ENCODE measurements at places on chromosomes 12 and 14. TPM values are rescaled to one million over a fixed set of nuclear protein-coding genes. Genes with fewer than 3 reads are reported as not detected.

- DNase-seq, result peak; percentile 5
Observed at GRCh38 chr12:114852976-114853529, 169.1 kb upstream of the TBX3 start.

GRCh38 chr12:1093166-1093751, 102.2 kb downstream of the ERC1 start:
- no peak for DNase-seq

RIMBP2 gene
- not detected for total RNA-seq

DNA sequence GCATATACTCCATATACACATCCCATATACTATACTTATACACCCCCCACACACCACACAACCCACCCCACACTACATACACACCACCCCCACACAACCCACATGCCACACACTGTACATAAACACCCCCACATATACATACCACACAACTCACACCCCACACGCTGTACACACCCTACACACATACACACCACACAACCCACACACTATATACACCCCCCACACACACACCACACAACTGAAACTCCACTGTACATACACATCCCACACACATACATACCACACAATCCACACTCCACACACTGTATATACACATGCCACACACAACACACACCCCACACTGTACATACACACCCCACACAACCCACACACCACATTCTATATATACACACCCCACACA, 81.0 kb downstream of the NOC4L start:
- no peak for DNase-seq

- DNase-seq, result no peak
Observed at GRCh38 chr14:74472601-74473000, 20.5 kb downstream of the NPC2 start.

DNA sequence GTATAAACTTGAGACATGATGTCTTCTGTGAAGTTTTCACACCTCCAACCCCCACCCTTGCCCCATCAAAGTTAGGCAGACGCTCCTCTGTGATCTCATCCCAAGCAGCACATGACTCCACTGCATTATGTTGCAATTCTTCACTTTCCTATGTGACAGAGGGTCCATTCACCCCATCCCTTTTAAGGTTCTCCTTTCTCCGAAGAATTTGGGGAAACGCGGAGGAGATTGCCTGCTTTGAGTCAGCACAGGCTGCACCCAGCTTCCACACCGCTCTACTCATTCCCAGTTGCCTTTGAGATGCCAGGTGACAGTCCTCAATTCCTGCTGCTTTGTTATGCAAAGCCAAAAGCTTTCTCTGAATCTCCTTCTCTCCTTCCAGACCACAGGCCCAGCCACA, 61.8 kb downstream of the PHLDA1 start:
- DNase-seq, result no peak

DNA sequence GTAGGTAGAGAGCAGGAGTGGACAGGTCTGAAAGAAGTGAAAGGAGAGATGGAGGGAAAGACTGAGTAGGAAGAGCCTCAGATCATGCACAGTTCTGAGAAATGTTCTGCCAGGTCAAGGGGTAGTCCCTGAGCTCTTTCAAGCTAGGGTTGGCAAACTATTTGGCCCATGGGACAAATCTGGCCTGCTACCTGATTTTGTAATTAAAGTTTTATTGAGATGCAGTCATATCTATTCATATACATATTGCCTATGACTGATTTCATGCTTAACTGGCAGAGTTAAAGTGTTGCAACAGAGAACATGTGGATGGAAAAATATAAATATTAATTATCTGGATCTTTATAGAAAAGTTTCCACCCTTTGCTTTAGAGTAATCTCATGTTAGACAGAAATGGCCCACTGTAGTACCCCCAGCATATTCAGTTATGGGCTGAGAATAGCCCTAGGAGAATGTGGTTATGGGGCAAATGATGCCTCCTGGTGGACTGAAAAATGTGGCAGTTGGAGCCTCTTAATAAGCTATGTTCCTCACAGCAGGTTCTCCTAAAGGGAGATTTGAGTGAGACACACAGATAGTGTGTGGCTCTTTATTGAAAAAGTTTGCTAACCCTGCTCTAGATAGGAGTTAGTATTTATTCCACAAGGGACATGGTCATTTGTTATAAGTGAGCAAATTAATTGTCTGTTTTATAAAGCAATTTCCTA, 476.9 kb downstream of the LRIG3 start:
- no peak for DNase-seq

LRP10 gene
- 39.3 TPM for total RNA-seq
